Umbilical cord (tissue), 2 donors: ENCODE measurements at places on chromosomes 5 and 9. TPM values are rescaled to one million over a fixed set of nuclear protein-coding genes. Genes with fewer than 3 reads are reported as not detected.

GRCh38 chr5:167565189-167565954 is 726.1 kb upstream of the WWC1 start:
- DNase-seq, result peak; percentile 22

GRCh38 chr9:95552814-95553546 is 36.2 kb upstream of the PTCH1 start:
- peak; percentile 70 for DNase-seq

DNA sequence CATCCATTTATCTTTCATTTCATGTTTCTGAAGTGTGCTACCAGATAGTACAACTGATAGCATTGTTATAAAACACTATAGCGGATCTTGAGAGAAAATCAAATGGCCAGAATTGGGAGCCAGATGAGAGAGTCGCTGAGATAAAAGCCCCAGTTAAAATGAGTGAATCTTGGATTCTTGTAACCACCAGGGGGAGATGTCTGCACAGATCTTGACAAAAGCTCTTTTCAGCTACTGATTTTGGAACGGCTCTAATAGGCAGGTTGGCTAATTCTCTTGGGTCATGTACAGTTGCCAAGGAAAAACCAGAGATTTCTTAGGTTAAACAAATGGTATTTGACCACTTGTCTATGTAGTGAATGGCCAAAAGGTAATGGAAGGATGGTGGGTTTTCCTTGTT is 21.7 kb downstream of the F2RL2 start:
- DNase-seq, result peak; percentile 65

DNA sequence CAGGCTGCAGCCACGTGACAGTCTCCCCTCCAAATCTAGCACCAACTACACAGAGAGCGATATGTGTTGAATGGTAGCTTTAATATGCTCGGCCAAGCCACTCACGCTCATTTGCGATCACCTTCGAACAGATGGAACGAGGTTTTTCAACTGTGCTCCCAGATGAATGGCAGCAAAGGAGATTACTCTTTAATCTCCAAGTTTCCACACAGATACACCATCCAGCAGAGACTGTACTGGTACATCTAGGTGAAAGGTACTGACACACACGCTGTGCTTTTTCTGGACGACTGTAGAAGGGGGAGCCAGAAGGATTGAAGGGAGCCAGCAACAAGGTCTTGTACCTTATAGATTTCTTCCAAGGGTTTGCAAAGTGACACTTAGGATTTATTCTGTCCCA is 263.9 kb downstream of the NR3C1 start:
- no peak for DNase-seq

- peak; percentile 78 for DNase-seq
These were observed 4.0 kb downstream of the CXXC5 start for GRCh38 chr5:139651853-139652787.

DNA sequence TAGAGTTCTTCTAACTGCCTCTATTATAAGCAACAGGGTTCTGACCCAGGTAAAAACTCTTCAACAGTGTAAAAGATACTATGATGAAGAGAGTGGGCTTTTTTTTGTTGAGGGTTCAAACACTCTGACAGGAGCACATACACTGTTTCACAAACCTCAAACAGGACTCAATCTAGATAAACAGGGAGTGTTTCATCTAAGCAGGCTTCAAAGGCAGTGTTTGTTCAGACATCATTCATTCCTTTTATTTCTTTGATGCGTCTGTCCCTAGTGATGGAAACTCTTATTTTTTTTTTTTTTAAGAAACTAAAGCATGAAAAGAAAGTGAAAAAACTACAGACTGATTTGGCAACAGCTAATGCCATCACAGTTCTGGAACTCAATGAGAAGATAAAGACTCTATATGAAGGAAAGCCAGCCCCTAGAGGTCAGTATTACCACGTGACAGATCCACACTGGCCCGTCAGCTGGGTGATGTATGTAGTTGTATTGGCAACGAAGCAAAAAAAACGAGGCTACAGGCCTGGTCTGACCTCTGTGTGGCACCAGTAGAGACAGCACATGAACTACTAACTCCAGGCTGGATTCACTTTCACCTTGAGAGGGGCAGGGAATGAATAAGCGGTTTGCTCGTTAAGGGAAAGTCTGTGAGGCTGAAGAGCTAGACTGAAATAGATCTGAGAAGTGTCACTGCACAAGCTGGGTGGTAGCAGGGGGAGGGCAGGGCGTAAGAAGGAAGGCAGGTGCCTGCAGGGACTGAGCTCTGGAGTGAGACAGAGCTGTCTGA is 172.2 kb downstream of the CCDC192 start:
- peak; percentile 77 for DNase-seq

- no peak for DNase-seq
These were observed 50.5 kb downstream of the RALGPS1 start for GRCh38 chr9:126965077-126965476.

DNA sequence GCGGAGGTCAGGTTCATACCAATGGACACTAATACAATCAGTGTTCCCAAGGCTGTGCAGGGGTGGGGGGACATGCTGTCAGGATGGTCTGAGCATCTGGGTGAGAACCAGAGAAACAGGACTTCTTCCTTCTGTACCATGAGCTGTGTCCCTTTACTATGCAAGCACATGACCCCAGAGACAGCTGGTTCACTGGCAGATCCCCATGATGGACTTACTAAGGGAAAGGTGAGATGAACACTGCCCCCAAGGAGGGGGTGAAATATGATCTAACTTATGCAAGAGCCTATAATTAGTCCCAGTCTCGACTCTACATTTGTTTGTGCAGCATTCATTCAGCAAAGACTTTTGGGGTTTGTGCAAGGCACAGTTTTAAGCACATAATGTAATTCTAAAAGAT is 91.4 kb downstream of the LIFR start:
- DNase-seq, result no peak

DNA sequence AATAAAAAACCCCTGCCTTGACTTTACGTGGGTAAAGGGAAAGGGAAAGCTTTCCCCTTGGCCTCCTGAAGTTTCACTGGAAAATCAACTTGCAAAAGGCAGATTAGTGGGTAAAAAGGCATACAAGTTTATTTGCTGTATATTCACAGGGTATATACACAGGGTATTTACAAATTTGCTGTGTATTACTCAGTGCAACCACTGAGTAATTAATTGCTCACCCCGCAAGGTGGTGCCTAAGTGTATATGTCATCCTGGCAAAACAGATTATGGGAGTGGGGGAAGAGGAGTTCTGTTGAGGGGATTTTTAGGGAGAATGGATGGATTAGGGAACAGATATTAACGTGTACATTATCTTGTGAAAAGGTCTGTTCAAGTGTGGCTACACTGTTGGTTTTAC is 7.1 kb upstream of the RARS1 start:
- no peak for DNase-seq

DNA sequence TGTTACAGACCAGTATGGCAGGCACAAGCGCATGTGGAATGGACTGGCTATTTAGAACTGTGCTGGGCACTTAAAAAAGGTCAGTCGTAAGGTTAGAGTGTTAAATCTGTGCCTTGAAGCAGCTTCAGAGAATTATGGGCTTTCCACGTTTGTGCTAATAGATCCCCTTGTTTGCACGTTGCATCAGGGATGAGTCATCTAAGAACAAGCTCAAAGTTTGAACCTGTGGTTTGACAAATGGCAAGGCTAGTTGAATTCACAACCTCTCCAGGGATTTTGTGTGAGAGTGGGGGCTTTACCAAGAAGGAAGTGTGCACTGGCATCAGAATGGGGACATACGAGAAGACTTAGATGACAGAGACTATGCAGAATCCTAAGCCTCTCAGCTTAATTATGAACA is 249.6 kb downstream of the IRX1 start:
- no peak for DNase-seq

SPATA31E1 gene
- total RNA-seq, result 2.9 TPM

TMEM215 gene
- total RNA-seq, result 3.1 TPM

CDH12 gene
- total RNA-seq, result 3.6 TPM

CLIC3 gene
- 24.3 TPM for total RNA-seq

CAMK4 gene
- 12.0 TPM for total RNA-seq

PPIC gene
- total RNA-seq, result 160 TPM

OR1Q1 gene
- 9.6 TPM for total RNA-seq
